ENCODE measurements at places on chromosomes 7 and 10. TPM values are rescaled to one million over a fixed set of nuclear protein-coding genes. Genes with fewer than 3 reads are reported as not detected.

GRCh38 chr10:132005147-132005546 lies 23.4 kb upstream of the BNIP3 start:
- no peak for DNase-seq

SNCG gene
- total RNA-seq, result 46.2 TPM

DNA sequence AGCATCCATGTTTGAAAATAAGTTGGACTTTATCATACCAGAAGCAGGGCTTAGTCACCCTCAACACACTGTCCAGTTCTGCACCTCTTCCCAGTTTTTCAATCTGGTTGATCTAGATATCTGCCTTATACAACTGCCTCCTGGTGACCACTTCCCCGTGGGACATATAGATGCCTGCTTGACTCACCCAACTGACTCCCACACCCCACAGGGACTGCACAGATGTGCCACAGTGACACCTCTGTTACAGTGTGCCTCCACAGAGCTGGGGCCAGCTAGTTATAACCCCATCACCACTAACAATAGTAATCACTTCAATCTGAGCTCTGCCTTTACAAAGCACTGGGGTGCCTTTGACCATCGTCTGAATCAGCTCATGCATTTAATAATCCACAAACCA lies 82.6 kb upstream of the AOAH start:
- no peak for DNase-seq

- no peak for DNase-seq
Observed at GRCh38 chr10:132011024-132011423, 29.3 kb upstream of the BNIP3 start.

GRCh38 chr7:11213266-11213665 lies 239.6 kb downstream of the PHF14 start:
- no peak for DNase-seq

ACTL6B gene
- not detected for total RNA-seq

GRCh38 chr7:100572281-100572948 lies 1.3 kb downstream of the SAP25 start:
- no peak for DNase-seq

UPK3BL2 gene
- total RNA-seq, result 2.6 TPM

FEZF1 gene
- not detected for total RNA-seq

CRYGN gene
- not detected for total RNA-seq

GRCh38 chr7:37052705-37053104 lies 328.4 kb upstream of the AOAH start:
- peak; percentile 55 for DNase-seq

DNA sequence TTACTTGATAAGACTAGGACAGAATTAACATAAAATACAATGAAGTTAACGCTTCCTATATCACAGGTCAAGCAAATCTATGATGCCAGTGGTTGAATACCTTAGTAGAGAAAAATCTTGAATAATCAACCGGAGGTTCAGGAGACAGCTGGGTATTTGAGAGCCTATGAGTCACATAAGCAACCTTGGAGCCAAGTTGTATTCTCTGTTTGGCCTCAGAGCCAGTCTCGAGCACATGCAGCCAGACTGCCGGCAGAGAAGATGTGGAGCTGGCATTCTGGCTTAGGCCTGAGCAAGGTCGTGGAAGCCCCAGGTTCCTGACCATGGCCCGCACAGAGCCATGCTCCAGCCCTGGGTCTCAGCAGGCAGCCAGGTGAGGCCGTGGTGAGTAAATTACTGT lies 90.3 kb downstream of the FAM204A start:
- DNase-seq, result no peak

BHLHA15 gene
- total RNA-seq, result 0.44 TPM

DNA sequence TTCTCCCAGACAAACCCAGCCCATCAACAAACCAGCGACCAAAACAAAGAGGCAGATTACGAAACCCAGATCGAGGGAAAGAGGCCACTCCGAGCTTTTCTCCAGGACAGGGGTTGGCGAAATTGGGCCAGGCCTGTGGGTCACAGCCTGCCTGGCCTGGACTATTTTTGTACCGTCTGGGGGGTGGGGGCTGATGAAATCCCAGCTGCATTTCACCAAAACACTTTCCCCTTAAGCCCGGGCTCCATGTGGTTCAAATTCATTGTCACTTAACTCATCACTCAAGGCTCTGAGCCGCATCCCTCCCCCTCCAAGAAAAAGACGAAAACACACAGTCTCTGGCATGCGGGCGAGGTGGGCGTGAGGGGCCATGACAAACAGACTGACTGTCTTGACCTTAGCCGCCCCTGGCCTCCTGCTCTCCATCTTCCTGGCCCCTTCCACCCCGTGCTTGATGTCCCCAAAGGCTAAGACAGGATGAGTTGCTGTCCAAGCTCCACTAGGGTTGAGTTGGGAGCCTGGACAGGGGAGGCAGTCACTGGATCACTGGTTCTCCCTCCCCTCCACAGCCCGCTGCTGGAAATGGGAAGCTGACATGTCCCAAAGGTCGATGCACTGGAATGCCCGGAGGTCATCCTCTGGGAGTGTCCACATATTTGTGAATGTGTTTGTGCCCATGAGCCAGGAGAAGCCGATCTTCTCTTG lies 19.2 kb downstream of the TMEM270 start:
- no peak for DNase-seq

HOXA11 gene
- total RNA-seq, result 0.22 TPM

- no peak for DNase-seq
Observed at GRCh38 chr7:94579470-94579869, 69.9 kb downstream of the CASD1 start.

GRCh38 chr7:74334030-74334429 lies 44.8 kb downstream of the CLIP2 start:
- no peak for DNase-seq

ADRA2A gene
- under 0.01 TPM for total RNA-seq
